ENCODE measurements at places on chromosomes 1 and 21. TPM values are rescaled to one million over a fixed set of nuclear protein-coding genes. Genes with fewer than 3 reads are reported as not detected.

The EFNA3 gene
- 2.4 TPM for total RNA-seq

GRCh38 chr1:11887666-11888007 lies 28.9 kb upstream of the NPPB start:
- DNase-seq: no peak

DNA sequence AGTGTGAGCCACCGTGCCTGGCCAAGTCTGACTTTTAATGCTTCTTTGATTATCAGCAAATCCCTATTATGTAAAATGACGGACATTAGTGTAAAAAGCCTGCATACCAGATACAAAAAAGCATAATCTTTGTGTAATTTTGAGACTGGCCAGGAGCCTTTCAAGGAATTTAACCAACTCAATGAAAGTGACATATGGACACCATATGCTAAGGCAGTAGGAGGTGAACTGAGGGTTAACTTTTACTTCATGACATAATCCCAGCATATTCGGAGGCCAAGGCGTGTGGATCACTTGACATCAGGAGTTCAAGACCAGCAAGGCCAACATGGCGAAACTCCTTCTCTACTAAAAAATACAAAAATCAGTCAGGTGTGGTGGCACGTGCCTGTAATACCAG lies 94.6 kb downstream of the EIF4G3 start:
- no peak for DNase-seq

- peak; percentile 54 for DNase-seq
Observed at GRCh38 chr1:166197141-166197540, 30.3 kb upstream of the FAM78B start.

- DNase-seq: peak; percentile 94
Observed at GRCh38 chr21:43609501-43610340, 49.6 kb downstream of the HSF2BP start.

The TSPAN1 gene
- not detected for total RNA-seq

The SUSD4 gene
- 29.0 TPM for total RNA-seq

DNA sequence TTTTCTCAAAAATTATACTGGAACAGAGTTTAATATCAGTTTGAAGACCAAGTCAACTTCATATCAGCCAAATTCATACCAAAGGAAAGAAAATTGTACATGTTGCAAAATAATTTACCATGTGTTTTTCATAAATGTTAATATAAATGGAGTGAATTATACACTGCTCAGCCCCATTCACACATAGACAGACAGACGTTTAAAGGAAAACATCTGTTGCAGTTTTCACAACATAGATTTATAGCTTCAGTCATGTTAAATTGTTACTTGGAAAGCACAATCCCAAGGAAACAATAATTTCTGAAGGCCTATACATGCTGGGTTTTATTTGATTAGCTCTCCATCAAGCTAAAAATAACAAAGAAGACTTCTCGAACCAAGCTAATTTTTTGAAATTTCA lies 27.8 kb upstream of the HYI start:
- no peak for DNase-seq

- DNase-seq: peak; percentile 96
Observed at GRCh38 chr1:23528250-23528978, 2.6 kb downstream of the E2F2 start.

DNA sequence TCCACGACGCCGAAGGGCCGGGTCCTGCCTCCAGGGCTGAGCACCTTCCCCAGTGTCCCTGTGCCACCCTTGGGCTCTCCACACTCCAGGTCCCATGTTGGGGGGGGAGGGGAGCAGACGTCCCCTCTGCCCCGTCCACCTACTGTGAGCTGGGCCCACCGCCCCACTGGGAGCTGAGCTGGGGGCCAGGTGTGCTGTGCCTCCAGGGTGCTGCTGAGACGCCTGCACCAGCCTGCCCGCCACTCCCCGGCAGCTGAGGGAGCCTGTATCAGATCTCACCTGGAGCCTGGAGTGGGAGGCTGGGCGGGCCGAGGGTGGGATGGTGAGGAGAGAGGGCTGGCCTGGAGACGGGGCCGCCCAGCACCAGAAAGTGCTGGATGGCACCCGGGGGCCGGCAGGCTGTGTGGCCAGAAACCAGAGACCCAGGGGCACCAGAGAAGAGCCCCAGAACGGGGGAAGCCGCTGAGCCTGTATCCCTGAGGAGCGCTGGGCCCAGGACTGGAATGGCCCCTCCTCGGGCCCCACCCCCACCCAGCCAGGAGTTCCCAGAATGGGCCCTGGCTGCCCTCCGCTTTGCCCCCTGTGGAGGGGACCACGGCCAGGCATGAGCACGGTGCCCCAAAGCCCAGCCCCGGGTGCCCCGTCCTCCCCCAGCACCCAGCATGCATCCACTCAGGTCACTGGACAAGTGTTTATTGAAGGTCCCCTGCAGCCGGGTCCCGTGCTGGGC lies 3.4 kb downstream of the TNFRSF18 start:
- no peak for DNase-seq

- DNase-seq: peak; percentile 23
Observed at GRCh38 chr1:150259758-150260669, 2.4 kb downstream of the CA14 start.

GRCh38 chr1:61640531-61641530 lies 84.1 kb downstream of the TM2D1 start:
- DNase-seq: no peak

DNA sequence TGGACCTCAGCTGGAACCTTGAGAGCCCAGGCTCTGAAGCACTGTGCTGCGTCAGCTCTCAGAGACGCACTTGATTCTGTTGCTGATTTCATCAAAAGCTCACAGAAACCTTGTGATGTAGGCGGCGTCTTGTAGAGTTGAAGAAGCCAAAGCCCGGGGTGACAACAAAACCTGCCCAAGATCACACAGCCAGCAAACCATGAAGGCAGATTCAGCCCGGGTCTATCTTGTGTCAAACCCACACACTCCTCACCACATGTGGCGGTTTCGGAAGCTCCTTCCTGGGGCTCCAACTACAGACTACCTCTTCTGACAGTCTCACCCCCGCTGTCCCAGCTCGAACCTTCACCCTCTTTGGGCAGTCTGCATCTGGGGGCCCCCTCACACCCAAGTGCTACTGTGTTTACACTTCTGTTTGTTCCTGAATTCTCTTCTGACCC lies 50.4 kb downstream of the TENT5C start:
- DNase-seq: no peak

DNA sequence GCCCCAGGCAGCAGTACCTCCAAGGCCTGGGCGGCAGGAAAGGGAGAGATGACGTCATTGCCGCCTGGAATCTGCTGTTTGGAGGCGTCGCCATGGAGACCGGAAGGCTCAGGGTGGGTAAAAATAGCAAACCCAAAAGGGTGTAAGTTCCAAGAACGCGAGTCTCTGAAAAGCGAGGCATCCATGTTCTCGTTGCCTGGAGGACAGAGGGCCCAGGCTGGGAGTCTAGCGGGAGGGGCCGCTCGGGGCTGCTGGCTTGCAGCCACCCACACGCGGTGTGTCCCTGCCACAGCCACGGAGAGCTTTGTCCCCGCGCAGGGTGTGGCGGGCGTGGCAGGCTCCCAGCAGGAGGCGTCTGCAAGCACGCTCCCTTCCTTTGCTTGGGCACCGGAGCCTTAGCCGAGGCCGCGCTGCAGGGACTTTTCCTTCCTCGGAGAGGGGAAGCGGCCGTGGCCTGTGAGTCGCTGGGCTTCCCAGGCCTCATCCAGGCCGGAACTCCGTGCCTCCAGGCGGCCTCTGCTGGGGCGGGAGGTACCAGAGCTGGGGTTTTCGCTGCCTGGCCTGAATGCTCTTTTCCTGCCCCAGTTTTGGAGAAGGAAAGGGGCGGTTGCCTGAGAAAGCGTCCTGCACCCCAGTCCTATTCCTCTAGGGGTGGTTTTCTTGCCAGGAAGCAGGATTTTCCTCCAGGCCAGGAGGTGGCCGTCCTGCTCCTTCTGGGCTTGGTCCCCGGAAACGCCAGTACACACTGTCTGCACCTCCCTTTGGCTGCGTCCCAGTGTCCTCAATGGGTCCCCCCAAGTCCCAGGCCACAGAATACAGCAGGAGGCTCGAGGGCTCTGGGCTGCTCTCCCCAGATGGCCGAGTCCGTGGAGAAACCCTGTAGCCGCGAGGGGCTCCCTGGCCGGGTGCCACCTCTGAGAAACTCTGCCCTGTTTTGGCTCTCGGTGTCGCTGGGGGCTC lies 15.3 kb upstream of the SKI start:
- DNase-seq: peak; percentile 97

DNA sequence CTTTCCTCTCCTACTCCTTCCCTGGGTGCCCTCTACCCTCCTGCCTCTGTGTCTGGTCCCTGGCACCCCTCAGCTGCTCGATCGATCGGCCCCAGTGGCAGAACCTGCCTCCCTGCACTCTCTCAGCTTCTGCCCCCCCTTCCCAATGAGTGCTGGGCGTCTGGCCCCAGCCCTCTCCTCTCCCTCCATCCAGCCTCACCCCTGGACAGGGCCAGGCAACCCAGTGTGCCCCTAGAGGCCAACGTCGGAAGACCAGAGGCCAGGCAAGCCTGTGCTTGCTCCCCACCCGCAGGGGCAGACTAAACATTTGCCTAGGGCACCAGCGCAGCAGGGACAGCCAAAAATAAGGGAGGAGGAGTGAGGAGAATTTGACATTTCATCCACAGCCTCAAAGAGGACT lies 43.5 kb downstream of the LGR6 start:
- peak; percentile 67 for DNase-seq

The KRTAP12-2 gene
- total RNA-seq: not detected

- DNase-seq: no peak
Observed at GRCh38 chr1:206578068-206578977, 33.9 kb downstream of the EIF2D start.

DNA sequence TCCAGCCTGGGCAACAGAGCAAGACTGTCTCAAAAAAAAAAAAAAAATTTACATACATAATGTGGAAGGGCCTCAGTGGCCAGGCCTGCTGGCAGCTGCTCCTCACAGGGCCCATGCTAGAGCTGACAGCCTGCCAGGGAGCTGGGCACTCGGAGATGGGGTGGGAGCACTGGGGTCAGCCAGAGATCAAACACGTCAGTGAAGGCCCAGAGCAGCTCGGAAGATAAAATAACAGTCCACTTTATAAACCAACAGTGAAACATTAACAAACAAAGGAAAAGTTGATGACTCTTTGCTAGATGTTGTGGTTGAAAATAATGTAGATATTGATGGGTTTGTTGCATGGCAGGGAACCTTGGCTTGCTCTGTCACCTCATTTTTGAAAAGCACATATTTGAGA lies 42.7 kb downstream of the ATP5PF start:
- DNase-seq: no peak

DNA sequence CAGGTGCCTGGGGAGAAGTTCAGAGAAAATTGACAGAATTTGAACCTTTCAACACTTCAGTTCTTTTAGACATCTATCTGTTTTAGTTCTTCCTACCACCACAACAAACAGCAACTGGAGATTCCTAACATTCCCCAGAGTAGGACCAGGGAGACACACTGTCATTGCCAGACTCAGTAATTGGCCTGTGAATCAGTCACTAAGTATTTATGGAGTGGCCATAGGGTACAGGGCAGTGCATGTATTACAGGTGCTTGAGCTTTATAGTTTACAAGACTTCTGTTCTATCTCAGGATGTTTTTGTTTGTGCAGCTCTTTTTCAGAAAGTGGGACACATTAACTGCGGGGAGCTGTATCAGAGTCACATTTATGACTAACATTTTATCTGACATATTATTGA lies 1.7 kb downstream of the CDC14A start:
- DNase-seq: peak; percentile 77

DNA sequence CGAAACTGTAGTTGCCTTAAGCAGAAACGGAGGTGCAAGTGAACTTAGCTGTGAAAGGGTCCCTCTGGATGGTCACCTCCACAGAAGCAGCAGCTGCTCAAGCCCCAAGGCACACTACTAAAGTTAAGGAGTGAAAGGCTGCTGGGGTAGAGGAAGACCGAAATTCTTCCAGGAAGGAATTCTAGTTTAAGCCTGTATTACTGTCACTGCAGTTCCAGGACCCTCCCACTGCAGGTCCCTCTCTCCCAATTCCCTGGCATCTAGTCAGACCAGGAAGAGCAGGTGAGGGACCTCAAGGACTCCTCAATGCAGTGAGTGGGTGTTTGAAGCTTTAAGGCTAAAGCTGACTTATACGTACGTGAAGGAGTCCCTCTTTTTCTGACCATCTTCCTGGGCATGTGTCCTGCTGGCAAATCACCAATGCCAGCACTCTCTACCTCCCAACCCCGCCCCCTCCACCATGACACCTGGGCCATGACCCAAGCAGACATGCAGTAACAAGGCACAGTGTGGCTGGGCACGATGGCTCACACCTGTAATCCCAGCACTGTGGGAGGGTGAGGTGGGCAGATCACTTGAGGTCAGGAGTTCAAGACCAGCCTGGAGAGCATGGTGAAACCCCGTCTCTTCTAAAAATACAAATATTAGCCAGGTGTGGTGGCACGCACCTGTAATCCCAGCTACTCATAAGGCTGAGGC lies 57.2 kb downstream of the TGFBR3 start:
- DNase-seq: no peak

The CHRM3 gene
- 0.45 TPM for total RNA-seq

The ST7L gene
- 31.5 TPM for total RNA-seq

DNA sequence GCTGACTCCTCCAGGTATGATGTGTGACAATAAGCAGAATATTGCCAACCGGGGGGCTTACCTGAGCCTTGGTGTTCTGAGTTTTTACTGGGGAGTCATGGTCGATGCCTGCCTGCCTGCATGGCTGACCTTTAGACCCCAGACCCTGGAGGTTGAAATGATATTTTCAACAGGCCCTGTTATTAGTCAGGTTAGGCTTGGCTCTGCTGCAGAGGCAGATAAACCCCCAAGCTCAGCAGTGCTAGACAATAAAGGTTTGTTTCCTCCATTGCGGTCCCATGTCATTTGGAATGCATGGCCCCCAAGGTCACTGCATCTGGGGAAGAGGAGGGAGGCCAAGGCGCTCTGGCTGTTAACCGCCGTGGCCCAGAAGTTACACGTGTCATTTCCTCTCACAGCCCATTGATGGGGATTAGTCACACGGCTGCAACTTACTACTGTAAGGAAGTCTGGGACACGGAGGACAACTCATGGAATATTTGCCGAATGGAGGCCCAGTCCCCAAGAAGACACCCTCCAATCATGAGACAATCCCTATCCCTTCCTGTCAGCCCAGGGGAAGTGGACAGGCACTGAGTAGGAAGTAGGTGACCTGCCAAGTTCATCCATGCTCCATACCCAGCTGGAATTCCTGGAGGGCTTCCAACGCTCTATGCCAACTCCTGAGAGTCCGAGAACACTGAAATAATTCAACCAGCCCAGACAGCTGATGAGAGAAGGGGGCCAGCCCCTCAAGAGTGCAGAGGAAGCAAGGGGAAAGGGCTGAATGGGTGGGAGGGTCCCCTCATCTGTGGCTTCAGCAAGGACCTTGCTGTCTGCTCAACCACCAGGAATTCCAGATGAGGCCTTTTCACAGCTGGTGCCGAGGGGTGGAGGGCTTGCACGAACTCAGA lies 97.3 kb downstream of the TAS1R2 start:
- DNase-seq: peak; percentile 44

GRCh38 chr1:92509619-92510018 lies 22.9 kb upstream of the GFI1 start:
- DNase-seq: no peak
